ENCODE measurements at places on chromosomes 7 and 10.

- DNase-seq: no peak
These were observed 242.8 kb downstream of the KLF6 start for GRCh38 chr10:3542185-3542611.

GRCh38 chr10:106592396-106592795 is 572.1 kb downstream of the SORCS1 start:
- no peak for DNase-seq

DNA sequence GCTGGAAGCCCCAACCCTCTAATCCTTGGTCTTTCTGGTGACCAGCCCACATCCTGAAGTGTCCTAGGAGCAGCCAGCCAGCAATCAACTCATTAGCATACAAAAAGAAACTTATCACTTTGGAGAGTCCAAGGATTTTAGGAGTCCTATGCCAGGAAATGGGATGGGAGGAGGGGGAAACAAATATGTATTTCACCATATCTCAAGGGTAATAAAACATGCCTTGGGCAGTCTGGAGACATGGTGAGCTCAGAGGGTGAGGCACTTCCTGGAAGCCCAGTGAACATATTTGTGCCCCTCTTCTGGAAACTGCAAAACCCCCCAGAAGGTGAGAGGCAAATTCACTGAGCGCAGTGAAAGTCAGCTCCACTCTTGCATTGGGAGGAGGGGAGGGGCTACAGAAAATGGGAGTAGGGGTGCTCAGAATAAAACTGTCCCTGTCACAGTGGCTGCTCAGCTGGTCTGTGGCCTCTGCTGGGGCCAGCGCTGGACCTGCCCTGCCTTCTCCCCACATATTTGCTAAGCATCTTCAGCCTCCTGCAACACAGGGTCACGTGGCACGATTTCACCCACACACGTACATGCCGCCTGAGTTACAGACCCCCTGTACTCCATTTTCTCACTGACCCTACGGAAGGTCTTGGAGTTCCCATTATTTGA is 17.7 kb upstream of the ZMIZ1 start:
- no peak for DNase-seq

- no peak for DNase-seq
These were observed 2.9 kb upstream of the NRAP start for GRCh38 chr10:113666682-113667252.

- no peak for DNase-seq
These were observed 15.2 kb upstream of the FAS start for GRCh38 chr10:88975377-88975720.

DNA sequence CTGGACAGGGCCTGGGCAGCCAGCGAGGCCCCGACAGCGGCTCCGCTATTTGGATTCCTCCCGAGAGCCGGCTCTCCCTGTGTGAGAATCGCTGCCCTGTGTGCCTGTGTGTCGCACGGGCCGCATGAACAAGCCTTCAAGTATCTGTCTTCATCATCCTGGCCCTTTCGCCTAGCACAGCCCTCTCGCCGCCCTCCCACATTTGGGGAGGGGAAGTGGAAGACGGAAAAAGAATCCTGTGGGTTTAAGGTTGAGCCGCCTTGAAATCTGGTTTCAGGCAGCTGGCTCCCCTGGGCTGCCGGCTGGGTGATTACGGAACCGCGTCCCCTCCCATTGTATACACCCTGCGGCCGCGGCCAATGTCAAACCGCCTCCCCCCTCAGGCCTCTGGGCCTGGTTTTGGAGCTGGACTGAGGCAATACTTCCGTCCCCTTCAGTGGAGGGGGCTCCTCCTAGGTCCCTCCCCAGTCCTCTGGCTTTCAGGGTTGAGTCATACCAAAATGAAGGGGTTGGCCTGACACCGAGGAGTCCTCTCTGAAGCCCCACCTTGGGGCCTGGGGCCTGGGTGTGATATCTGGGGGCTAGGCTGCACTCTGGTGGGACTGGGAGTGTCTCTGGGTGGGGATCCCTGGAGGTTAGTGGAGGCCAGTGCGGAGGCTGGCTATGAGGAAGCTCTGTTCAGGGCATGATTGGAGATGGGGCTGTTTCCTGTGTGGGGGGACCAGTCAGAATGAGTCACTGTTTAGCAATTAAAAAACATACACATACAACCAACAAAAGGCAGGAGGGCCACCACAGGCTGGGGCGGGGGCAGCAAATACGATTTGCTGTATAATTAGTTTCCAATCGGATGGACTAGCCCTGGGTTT is 1.7 kb downstream of the TRIM8 start:
- DNase-seq: peak; percentile 81

DNA sequence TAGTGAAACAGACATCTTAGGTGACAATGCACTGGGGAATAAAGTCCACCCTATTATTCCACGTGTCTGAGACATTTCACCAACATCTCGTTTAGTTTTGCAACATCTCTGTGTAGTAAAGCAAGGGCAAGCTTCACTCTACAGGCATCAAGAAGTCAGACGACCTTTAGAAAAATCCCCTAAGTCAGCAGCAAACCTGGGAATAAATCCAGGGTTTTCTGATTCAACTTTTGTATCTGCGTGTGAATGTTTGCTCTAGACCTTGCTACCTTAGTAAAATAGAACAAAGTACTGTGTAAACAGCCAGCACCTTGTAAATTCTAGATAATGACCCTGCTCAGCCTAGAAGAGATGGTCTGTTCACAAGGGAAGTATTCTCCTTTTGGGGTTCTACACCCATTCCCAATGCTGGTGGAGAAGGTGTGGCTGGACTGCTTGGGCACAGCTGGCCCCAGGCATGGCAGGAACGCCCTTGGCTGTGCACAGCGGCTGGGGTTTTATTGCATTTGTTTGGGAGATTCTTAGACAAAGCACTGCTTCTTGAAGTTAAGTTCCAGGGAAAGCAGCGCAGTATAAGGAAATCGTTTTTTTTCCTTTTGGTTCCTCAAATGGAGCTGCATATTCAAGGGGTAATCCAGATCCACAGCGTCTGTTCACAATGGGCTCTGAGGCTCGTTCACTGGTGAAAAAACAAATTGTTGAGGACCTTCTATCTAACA is 38.3 kb upstream of the GALNTL5 start:
- DNase-seq: no peak

GRCh38 chr7:138407792-138408191 is 52.3 kb upstream of the TRIM24 start:
- no peak for DNase-seq

DNA sequence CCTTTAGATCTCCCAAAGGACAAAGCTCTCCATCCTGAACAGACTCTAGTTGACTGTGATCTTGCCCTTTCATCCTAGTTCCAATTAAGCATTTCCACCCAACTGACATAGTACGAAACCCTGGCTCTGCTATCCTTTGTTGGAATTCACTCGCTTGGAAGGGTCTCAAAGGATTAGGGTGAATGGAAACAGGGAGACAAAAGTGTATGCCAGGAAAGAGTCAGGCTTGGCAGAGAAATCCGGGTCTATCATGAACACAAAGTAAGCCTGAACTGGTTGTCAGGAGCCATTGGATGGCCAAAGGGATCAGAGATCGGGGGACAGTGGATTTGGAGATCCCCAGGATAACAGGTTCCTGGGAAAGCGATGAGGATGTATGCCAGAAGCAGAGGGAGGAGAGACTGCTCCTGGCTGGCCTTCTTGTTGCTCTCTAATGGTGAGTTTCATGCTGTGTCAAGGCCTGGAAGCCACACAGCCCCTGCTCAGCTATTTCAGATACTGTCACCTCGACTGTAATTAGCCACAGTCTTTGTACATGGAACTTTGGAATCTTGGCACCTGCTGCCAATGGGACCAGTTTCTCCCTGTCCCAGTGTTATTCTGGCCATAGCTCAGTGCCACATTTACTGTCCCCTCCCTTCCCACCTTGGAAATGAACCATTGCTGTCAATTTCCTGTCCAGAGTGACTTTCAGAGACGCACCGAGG is 1168.7 kb upstream of the AUTS2 start:
- no peak for DNase-seq

GRCh38 chr10:86438091-86438749 is 71.6 kb upstream of the GRID1 start:
- no peak for DNase-seq

- DNase-seq: no peak
These were observed 637.4 kb downstream of the LRMDA start for GRCh38 chr10:76068856-76069255.

- no peak for DNase-seq
These were observed 6.9 kb downstream of the PRKAR2B start for GRCh38 chr7:107051376-107051775.

- no peak for DNase-seq
These were observed 34.3 kb downstream of the FAM53B start for GRCh38 chr10:124709861-124710260.

DNA sequence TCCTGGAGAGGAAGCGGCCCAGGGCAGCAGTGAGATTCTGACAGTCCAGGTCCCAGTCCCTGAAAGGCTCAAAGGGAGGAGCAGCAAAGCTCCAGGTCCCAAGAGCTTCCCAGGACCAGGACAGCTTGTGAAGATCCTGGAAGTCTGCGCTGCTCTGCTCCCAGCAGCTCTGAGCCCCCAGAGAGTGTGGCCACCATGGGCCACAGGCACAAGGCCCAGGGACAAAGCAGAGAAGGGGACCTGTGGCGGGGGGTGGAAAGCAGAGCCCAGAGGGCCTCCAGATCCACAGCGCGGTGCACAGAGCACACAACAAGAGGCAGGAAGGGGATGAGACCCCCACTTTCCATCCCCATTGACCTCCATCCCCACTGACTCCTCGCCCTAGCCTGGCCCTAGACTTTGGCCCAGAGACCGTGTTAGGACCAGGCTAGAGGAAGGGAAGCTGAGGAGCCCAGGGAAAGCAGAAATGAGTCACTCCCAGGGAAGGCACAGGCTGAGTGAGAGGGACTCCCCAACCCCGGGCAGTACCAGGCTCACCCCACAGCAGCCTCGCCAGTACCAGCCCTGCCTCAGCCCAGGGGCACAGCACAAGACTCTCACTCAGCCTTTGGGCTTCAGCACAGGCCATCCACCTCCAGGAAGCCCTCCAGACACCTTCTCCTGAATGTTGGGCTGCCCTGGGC is 75.5 kb downstream of the GRID1 start:
- DNase-seq: no peak

- DNase-seq: no peak
These were observed 260.3 kb upstream of the RNF32 start for GRCh38 chr7:156380261-156380660.

GRCh38 chr10:88332503-88333247 is 250.4 kb downstream of the RNLS start:
- DNase-seq: no peak

DNA sequence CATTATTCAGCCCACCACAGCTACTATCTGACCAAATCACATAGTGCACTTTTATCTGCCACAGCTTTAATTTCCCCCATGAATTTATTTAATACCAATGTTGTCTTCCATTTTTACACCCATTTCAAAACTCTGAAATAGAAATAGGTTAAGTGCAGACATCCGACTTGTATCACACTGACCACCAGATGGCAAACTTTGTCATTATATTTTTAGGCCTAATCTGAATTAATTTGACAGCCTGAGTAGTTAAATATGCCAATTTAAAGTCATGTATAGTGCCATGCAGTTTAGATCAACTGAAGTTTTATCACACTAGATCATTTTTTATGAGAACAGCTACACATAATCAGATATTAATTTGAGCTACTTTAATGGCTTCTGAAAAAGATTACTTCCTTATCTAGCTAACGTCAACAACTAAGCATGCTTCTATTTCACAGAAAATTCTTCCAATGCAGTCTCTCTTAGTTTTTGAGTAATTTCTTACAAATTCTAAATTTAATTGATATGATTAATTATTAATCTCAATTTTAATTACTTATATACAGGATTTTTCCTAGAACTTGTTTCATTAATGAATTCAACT is 566.4 kb downstream of the GFRA1 start:
- DNase-seq: no peak

DNA sequence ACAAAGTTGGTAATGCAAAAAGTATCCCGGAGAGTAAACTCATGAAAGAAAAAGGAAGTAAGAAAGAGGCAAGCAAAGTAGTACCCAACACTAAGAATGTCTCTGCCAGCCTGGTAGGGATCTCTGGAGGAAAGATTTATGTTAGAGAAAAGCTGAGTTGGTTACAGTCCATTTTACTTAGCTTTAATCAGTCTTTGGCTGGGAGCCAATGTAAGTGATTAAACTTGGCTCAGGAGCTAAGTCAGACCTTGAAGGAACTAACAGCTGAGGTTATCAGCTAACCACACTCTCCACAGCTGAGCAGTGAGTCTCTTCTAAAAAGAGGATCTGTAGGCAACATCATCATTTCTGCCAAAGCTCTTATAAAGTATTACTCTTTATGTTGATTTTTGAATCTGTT is 148.0 kb downstream of the ANKRD7 start:
- DNase-seq: no peak

- DNase-seq: no peak
These were observed 84.5 kb downstream of the CARD11 start for GRCh38 chr7:2959103-2959680.

DNA sequence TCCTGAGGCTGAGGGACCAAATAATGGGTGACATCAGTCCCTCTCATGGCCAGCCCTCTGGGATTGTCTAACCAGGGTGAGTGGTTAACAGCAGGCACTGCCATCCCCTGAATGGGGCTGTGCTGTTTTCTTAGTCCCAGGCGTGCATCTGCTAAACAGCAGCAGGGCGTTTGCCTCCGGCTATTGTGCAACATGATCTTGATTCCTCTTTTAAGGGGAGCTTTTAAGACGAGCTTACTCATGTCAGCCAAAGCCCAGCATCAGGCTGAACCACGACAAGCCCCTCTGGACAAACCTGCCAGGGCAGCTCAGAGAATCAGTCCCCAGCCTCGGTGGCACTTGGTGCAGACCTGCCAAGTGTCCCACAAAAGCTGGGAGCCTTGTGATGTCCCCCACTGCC is 16.2 kb upstream of the IGFBP3 start:
- no peak for DNase-seq

DNA sequence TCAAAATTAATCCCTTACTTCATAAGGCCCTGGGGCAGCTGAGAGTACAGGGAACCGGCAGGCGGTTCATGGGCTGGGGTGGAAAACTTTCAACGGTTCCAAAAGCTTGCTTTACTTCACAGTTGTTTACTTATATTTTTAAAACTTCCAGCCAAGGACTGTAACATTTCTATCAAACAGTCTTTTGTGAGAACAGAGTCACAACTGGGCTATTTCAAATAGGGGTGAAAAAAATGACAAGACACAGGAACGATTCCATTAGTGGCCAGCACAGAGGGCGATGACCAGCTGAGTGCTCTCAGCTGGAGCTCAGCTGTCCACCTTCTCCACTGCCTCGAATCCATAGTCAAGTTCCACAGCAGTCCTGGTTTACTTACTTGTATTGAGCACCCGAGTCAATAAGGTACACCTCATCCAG is 48.2 kb downstream of the XPNPEP1 start:
- DNase-seq: no peak

DNA sequence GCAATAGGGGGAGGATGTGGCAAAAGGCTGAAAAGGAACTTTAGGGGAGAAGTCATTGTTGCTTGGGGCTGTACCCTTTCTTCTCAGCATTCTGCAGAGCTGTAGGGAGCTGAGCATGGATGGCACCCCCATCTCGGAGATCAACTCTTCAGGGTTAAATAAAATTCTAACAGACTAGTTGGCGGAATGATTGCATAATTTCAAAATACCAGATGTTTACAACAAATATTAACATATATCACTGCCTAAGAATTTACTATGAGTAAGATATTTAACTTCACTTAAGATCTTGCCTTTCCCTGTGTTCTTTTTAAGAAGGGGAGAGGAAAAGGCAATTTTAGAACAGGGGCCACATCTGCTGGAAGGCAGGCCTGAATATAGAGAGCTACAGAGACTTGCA is 509 bp upstream of the OR2F1 start:
- no peak for DNase-seq

GRCh38 chr7:6460303-6460702 is 12.5 kb upstream of the DAGLB start:
- no peak for DNase-seq

Data from CD4-positive, alpha-beta T cell treated with Interleukin-4 for 1 hour (primary cell).